ENCODE measurements at places on chromosomes 13 and 19. TPM values are rescaled to one million over a fixed set of nuclear protein-coding genes. Genes with fewer than 3 reads are reported as not detected.
A peak's percentile ranks its signal among the peaks of the same experiment; 100 is the strongest.

GATAD2A gene
- total RNA-seq = 24.0 TPM

FUT1 gene
- total RNA-seq = 1.1 TPM

ZNF525 gene
- total RNA-seq = 14.6 TPM

LRP3 gene
- total RNA-seq = 24.4 TPM

MEDAG gene
- total RNA-seq = 4.1 TPM

CEACAM20 gene
- total RNA-seq = not detected

RFPL4A gene
- 2.5 TPM for total RNA-seq

GRCh38 chr19:47651691-47652090 lies 42.8 kb downstream of the BICRA start:
- no peak for DNase-seq

- DNase-seq = no peak
These were observed 3.1 kb downstream of the KLK14 start for GRCh38 chr19:51079481-51080110.

GRCh38 chr19:47489072-47489914 lies 5.3 kb upstream of the KPTN start:
- no peak for DNase-seq

DNA sequence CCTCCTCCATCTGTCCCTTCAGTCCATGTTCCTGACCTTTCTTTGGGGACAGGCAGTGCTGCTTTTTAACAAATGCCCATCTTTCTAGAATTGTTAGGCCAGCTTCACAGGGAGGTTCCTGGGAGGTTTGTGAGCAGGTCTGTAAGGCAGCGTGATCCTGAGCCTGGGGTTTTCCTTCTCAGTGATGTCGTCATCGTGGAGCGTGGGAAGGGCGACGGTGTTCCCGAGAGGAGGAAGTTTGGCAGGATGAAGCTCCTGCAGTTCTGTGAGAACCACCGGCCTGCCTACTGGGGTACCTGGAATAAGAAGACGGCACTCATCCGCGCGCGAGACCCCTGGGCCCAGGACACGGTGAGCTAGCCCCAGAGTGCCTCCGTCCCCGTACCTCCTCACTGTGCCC lies 26.8 kb downstream of the CHAF1A start:
- no peak for DNase-seq

DNA sequence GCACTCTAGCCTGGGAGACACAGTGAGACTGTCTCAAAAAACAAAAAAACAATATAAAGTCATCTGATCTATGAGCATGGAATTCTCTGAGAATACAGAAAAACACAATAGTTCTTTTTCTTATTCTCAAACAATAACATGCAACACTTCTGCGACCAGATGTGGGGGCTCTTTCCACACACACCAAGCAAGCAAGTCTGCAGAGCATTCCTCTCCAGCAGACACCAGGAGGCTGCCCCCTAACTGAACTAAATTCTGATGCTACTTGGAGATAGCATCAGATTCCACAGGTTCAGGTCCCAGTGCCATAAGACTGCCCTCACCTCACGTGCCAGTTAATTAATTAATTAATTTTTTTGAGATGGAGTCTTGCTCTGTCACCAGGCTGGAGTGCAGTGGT lies 27.7 kb downstream of the ZNF101 start:
- DNase-seq = no peak

GRCh38 chr13:45681113-45681512 lies 21.0 kb upstream of the CBY2 start:
- DNase-seq = peak; percentile 10

- DNase-seq = no peak
These were observed 676 bp upstream of the POLRMT start for GRCh38 chr19:633786-634639.

- peak; percentile 91 for DNase-seq
These were observed at the start of gene KDELR1 for GRCh38 chr19:48391100-48392005. Gene KDELR1 (minus strand): TSS chr19:48391551. CDS start chr19:48391358, 193 bp downstream.

- DNase-seq = no peak
These were observed 32.8 kb downstream of the KLF12 start for GRCh38 chr13:74101436-74101835.

DNA sequence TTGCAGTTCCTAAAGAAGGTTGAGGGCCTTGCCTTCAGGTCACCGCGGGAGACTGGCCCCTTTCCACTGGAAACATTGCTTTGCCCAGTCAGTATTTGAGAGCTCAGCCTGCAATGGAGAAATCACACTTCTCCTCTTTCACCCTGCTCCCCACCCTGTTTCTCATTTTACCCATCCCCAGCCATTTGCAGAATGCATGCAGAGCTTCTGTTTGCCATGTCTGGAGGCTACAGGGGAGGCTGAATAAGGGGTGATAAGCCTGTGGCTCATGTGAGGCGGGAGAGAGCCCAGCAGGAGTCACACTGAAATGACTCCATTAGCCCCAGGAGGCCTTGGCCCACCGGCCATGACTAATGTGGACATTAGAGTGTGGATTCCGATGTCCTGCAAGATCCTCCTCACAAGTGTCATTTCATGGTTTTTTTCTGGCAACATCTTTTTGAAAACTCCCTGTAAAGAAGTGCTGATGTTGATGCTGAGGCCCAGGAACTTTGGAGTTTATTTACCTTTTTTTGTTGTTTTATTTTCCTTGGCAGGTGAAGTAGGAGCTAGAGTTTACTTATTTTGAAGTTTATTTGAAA lies 6.3 kb downstream of the SPINT2 start:
- no peak for DNase-seq

DNA sequence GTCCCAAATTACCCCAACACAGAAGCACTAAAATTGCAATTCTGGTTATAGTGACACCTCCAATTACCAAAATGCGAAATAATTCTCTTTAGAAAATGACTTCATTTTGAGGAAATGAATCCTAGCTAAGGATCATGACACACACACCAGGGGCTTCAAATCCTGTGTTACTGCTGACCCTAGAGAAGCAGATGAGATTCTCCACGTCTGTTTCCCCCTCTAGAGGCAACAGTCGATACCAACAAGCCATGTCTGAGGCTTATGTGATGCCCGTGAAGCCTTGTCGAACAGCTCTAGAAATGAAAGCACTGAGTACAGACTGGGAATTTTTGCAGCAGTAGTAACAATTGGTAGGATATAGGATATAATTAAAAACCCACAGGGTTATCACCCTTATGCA lies 153.6 kb upstream of the TMTC4 start:
- DNase-seq = no peak

DNA sequence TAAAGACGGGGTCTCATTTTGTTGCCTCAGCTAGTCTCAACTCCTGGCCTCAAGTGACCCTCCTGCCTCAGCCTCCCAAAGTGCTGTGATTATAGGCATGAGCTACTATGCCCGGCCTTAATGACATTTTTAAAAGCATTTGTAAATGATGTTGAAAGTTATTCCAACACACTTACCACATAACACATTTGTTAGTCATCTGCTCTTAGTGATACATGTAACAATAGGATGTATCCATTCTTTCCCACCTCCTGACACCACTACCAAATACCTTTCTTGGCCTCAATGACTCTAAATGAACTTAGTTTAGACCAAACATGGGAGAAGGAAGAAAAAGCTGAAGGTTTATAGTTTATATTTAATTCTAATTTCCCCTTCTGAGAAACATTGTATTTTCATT lies 59.8 kb upstream of the MEDAG start:
- no peak for DNase-seq

- DNase-seq = no peak
These were observed 26.2 kb downstream of the SIAH3 start for GRCh38 chr13:45825387-45825650.

- DNase-seq = no peak
These were observed 1.4 kb upstream of the YIF1B start for GRCh38 chr19:38317104-38317612.

DNA sequence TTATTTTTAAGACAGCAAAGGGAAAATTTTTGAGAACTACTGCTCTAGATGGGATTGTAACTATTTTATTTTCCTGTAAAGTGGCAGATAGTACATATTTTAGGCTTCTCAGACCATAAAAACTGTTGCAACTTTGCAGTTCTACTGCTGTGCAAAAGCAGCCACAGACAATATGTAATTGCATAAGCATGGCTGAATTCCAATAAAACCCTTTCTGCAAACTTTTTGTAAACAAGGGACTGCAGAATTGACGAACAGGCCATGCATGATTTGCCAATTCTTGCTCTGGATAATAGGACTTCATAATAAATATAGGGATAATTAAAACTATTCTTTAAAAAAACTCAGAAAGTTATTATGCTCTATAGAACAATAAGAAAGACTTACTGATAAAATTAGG lies 149.1 kb downstream of the SLITRK5 start:
- peak; percentile 8 for DNase-seq

DNA sequence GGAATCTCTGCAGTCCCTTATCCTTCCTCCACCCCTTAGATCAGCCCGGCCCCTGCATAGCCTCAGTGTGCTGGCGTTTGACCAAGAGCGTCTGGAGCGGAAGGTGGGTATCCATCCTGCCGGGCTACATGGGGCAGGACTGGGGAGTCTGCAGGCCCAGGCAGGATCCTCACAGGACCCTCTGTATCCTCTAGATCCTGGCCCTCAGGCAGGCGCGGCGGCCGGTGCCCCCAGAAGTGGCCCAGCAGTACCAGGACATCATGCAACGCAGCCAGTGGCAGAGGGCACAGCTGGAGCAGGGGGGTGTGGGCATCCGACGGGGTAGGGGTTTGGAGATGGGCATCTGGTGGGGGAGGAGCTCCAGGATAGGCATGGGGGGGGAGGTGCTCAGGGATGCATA lies 8.9 kb downstream of the PODNL1 start:
- DNase-seq = no peak

GRCh38 chr13:70484931-70485330 lies 376.7 kb upstream of the KLHL1 start:
- no peak for DNase-seq
